GM23338 (cell line): ENCODE measurements at places on chromosomes 4 and X. TPM values are rescaled to one million over a fixed set of nuclear protein-coding genes. Genes with fewer than 3 reads are reported as not detected.

Gene RAB40AL
- polyA plus RNA-seq = 0.34 and 0.40 TPM in 2 replicates

Gene DBET
- 0.08 TPM in 1 of 2 replicates, not detected in the other for polyA plus RNA-seq

Gene MAOA
- 1.7 and 3.2 TPM in 2 replicates for polyA plus RNA-seq

Gene SULT1B1
- not detected in 2 replicates for polyA plus RNA-seq

Gene ZFP92
- polyA plus RNA-seq = 0.05 TPM in 2 replicates

Gene PDZD4
- polyA plus RNA-seq = 30.5 and 34.5 TPM in 2 replicates

Gene SCRG1
- polyA plus RNA-seq = 0.30 and 0.45 TPM in 2 replicates

Gene TCEAL7
- polyA plus RNA-seq = 17.2 and 20.2 TPM in 2 replicates

Gene LINC00632
- polyA plus RNA-seq = 23.6 and 25.2 TPM in 2 replicates

Gene RAB39B
- polyA plus RNA-seq = 6.2 and 6.8 TPM in 2 replicates

Gene PRRG1
- 3.8 TPM in 2 replicates for polyA plus RNA-seq

Gene SYN1
- polyA plus RNA-seq = 3.6 and 7.1 TPM in 2 replicates

Gene CXCL6
- polyA plus RNA-seq = 11.8 and 14.7 TPM in 2 replicates

Gene MAGEA2B
- polyA plus RNA-seq = 3.1 and 5.2 TPM in 2 replicates

Gene ZIC3
- polyA plus RNA-seq = 29.9 and 30.8 TPM in 2 replicates

Gene GABRG1
- 0.26 and 0.34 TPM in 2 replicates for polyA plus RNA-seq

Gene ATOH1
- 0.24 and 0.97 TPM in 2 replicates for polyA plus RNA-seq

Gene MAD2L1
- polyA plus RNA-seq = 139 and 140 TPM in 2 replicates

Gene ADAM29
- polyA plus RNA-seq = not detected in 2 replicates

Gene SERPINA7
- polyA plus RNA-seq = not detected in 2 replicates

Gene CFI
- polyA plus RNA-seq = not detected in 2 replicates

Gene MRPL1
- 45.7 and 46.5 TPM in 2 replicates for polyA plus RNA-seq
